ENCODE measurements at places on chromosomes 5 and 9.

GRCh38 chr5:74640954-74641734 is 616 bp upstream of the ENC1 start:
- no peak for DNase-seq

GRCh38 chr5:178208540-178209227 is 4.4 kb downstream of the HNRNPAB start:
- DNase-seq, result no peak

GRCh38 chr9:134011401-134011800 is 13.9 kb upstream of the BRD3OS start:
- DNase-seq, result no peak

- no peak for DNase-seq
Observed at GRCh38 chr9:34170237-34170991, 8.4 kb upstream of the UBAP1 start.

GRCh38 chr5:138305797-138306196 is 25.8 kb downstream of the CDC25C start:
- no peak for DNase-seq

DNA sequence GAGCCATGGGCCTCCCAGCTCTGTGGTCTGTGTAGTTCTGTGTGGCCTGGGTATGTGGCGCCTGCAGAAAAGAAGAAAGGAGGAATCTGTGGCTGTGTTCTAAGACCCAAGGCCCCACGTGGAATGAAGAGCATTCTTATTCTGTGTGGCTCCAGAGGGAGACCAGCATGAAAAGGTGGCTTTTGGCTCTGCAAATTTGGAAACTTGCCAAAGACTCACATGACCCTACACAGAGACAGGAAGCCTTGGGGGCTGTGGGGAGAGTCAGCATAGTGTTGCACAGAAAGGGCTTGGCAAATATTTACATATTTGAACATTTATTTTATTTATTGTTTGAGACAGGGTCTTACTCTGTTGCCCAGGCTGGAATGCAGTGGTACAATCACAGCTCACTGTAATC is 193.3 kb downstream of the TMEM38B start:
- no peak for DNase-seq

GRCh38 chr5:158874343-158874742 is 225.4 kb downstream of the EBF1 start:
- DNase-seq, result no peak
